Stimulated activated CD4-positive, alpha-beta T cell treated with anti-CD3 and anti-CD28 coated beads, Interleukin-15, amount 100 ng/mL, for 24 hours (primary cell): ENCODE measurements at places on chromosomes 12 and 14.

GRCh38 chr12:22310709-22311108 is 23.8 kb downstream of the ST8SIA1 start:
- no peak for DNase-seq

GRCh38 chr12:80445083-80445793 is 1.2 kb downstream of the PTPRQ start:
- no peak for DNase-seq

DNA sequence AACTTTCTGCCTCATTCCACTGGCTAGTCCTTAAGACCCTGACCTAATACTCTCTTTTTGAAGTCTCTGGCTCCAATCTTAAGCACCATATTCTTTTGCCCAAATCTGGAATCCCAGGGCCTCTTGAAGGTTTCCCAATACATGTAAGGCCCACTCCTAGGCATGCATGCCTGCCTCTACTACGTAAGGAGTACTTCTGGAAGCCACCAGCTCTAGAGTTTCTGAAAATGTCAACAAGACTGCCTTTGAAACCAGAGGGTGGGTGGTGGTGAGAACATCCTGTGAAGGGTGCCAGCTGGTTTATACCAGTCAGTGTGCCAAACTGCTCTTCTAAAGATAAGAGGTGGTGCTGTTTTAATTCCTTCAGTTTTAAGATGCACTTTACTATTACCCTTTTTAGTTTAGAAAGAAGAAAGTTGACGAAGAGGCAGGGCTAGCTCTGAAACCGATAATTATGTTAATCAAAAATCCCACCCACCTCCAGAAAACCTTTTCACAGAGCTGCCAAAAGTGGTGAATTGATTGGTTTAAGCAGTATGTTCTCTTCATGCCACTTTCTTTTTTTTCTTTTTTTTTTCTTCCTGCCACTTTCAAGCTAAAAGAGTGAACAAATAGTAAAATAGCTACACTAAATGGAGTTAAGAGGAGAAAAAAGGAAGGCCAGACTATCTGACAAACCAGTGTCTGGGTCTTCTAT is 8.7 kb upstream of the WDR89 start:
- DNase-seq, result peak; percentile 42

- no peak for DNase-seq
These were observed 51.2 kb downstream of the ATF7IP start for GRCh38 chr12:14416658-14417057.

DNA sequence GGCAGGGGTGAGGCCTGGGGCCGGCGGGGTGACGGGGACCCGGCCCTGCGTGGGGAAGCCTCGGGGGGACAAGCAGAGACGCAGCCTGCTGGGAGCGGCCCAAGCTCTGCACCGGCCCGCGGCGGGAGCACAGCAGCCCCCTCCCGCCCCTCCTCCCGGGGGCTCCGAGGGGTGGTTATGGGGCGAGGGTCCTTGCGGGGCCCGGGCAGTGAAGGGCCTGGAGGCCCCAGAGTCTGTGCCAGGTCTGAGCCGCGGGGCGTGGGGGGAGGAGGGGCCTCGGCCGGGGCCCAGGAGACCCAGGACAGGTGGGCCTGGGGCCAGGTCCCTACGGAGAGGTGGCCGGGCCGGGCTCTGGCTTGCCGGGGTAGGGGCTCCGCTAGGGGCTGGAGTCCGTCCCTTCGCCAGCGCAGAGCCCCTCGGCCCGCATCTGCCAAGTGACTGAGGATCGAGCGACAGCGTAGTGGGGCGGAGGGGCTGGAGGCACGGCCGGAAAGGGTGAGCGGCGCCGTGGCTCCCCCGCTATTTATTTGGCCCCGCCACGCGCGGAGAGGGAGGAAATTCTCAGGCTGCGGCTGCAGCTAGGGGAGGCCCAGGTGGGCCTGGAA is 495 bp downstream of the TMEM121 start:
- DNase-seq, result peak; percentile 36

GRCh38 chr12:11713202-11713601 is 63.7 kb downstream of the ETV6 start:
- DNase-seq, result peak; percentile 19

- no peak for DNase-seq
These were observed 105.6 kb downstream of the GPR135 start for GRCh38 chr14:59359431-59360124.

- no peak for DNase-seq
These were observed 2.5 kb upstream of the PSEN1 start for GRCh38 chr14:73133795-73134194.

DNA sequence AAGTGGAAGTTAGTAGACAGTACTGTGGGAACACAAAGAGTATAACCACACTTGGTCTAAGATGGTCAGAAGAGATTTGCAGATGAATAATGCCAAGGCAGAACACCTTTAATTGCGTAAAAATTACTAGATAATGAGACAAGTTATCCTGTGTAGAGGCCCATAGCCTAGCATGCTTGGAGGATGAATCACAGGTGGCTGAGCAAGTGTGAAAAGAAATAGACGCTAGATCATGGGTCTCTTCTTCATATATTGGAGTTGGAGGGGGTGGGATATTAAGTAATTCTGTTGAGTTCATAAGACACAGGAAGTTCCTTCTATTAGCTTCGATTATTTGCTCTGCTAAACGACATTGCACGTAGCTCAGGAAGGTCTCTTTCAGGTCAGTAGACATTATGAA is 454.3 kb upstream of the LMO3 start:
- DNase-seq, result no peak

DNA sequence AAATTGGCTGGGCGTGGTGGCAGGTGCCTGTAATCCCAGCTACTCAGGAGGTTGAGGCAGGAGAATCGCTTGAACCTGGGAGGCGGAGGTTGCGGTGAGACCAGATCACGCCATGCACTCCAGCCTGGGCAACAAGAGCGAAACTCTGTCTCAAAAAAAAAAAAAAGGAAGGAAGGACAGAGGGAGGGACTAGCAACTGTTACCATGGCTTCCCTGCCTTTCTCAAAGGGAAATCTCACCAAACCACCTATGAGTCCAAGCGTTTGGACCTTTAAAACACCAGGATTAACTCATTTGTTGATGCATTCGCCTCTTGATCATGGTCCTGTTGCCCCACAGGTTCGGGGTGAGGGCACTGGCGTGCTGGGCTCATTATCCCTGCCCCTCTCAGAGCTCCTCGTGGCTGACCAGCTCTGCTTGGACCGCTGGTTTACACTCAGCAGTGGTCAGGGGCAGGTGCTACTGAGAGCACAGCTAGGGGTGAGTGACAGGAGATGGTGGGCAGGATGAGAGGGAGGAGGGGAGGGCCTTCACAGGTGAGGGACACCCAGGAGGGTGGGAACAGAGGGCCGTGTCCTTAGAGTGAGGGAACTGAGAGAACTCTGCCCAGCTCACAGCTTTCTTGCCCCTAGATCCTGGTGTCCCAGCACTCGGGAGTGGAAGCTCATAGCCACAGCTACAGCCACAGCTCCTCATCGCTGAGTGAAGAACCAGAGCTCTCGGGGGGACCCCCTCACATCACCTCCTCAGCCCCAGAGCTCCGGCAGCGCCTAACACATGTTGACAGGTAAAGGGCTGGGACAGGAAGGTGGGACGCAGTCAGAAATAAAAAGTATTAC is 10.2 kb upstream of the MYL6B start:
- DNase-seq, result no peak

DNA sequence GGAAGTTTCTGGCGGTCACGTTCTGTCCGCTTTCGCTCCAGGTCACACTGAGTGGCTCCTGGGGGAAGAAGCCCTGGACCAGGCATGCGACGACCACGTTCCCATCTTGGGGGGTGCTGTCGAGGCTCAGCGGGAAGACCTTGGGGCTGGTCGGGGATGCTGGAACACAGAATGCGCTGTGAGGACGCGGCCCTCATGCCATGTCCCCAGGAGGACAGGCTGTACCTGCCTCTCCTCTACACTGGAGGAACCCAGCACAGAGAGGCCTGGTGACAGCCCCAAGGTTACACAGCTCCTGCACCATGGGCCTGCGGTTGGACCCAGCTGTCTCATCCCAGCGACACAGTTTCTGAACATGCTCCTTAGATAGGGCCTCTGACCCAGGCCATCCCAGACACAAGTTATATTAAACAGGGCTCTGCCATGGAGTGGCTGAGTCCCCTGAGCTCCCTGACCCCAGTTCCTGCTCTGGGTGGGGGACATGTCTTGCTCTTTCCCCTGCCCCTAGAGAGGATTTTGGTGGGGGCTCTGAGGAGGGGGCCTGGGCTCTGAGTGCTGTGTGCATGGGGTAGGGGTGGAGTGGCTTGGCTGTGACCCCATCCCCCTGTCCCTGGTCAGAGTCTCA is 62.0 kb downstream of the TMEM121 start:
- no peak for DNase-seq

DNA sequence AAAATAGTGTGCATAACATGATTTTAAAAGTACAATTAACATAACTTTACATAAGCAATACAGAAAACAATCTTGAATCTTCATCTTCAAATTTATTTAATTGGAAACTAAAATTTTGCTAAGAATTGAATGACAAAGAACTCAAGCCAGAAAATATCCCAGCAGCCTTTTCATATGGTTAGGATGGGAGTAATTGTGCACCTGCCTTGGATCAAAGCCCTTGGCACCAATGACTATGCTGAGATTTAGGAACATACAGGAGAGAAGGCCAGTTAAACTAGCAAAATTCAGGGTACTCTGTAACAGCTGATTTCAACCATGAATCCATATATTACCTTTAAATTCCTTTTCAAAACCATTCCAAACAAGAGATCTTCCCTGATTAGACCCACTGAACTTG is 5.8 kb downstream of the KERA start:
- DNase-seq, result no peak

- DNase-seq, result no peak
These were observed 2.8 kb upstream of the ACADS start for GRCh38 chr12:120722784-120723183.

DNA sequence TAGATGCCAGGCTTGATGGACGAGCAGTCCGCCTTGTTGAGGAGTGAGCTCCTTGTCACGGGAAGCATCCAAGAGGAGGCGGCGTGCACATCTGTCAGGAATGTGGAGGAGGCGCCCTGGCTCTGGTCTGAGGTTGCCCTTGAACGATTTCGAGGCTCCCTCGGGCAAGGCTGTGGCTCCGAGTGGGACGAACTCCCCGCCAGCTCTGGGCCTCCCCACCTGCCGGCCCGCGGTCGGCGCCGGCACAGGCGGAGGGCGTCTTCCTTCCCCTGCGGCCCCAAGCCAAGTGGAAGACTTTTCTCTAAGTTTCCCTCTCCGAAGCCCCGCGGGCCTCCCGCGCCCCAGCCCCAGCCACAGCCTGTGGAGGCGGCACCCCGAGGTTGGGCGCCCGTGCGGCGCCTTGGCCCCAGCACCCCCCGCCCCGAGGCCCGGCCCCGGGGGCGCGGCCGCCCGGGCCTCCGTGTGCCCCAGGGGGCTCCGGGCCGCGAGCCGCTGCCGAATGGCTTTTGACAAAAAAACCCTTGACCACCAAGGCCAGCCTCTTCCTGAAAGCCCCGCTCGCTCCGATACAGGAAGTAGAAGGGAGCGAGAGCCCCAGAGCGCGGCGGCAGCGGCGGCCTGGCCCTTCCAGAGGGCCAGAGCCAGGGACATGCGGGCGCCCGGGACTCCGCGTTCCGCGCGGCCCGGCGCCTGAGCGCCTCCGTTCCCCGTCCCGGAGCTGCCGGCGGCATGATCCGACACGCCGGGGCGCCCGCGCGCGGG is at the start of gene RIN3:
Gene RIN3, plus strand, starts transcription at position 578 of the 762 bp plus-strand sequence. Its CDS starts 152 bp downstream, at position 730.
- peak; percentile 62 for DNase-seq

DNA sequence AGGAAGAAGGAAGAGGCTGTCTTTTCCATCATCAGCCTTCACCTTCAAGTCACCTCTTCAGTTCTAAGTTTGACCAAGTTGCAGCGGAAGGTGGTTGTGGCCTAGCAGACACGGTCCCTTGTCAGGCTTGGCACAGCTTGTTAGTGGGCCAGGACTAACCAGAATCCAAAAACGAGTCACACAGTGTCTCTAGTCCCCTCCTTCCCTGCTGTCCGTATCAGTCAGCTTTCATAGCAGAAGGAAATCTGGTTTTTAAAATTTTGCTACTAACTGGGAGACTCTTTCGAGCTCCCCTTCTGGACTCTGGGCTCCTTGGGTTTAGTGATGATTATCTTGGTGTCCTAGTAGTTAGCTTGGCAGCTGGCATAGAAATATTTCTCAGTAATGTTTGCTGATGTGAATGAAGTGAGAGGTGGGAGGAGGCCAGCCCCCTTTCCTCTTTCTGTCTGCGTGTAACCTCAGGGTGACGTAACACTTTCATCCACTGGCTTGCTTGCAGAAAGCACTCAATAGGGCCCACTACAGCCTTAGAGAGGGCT is 3.8 kb downstream of the ETV6 start:
- DNase-seq, result peak; percentile 68

- DNase-seq, result no peak
These were observed 78.7 kb downstream of the PLXNC1 start for GRCh38 chr12:94227066-94227465.

DNA sequence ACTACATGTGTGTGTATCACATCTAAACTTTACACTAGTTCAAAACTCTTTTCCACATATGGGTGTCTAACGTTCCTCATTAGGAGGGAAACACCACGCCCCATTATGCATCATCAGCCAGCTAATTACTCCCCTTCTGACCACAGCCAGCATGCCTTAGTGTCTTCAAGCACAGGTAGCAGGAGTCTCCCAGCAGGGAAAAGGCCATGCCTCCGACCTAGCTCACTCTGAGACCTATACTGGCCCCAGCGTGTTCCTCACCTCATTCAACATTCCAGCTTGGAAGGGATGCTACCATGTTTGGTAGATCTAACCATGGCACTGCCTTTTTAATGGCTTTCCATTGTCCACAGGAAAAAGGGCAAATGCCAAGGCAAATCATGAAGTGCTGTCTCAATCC is 66.1 kb upstream of the PRB2 start:
- no peak for DNase-seq

DNA sequence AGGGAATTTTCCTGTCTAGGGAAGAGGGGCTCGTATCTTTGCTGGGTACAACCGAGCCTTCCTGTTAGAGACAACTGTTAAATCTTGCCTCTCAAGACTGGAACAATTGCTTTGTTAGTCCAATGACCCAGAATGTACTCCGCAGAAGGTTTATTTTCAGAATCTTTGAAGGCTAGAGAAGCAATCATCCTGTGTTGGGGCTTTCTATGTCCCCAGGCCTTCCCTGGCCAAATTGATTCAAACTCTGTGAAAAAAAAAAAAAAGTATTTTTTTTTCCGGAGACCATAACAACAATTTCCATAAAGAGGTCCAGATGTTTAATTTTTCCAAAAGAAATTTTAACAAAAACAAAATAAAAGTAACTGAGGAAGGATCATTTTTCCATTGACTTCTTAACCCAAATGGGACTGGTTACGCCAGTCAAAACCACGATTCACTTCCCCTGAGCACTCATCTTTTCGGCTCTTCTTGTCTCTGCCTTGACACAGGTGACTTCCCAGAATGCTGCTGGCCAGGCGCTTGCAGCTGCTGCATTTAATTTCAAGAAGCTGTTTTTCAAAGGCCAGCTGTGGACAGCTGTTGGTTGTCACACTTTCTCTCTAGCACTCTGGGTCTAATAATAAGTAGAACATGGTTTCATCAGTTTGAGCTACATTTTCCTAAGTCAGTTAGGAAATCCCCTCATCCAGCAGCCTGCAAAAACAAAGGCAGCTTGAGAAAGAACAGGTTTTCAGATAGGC is 81.6 kb upstream of the MANSC4 start:
- peak; percentile 18 for DNase-seq
